ENCODE measurements at places on chromosomes 6 and 20.
A peak's percentile ranks its signal among the peaks of the same experiment; 100 is the strongest.

GRCh38 chr6:131954059-131954774 is 3.0 kb upstream of the CCN2 start:
- peak; percentile 70 for DNase-seq

- peak; percentile 41 for DNase-seq
Measured at GRCh38 chr6:41470029-41470330, 76.2 kb upstream of the FOXP4 start.

DNA sequence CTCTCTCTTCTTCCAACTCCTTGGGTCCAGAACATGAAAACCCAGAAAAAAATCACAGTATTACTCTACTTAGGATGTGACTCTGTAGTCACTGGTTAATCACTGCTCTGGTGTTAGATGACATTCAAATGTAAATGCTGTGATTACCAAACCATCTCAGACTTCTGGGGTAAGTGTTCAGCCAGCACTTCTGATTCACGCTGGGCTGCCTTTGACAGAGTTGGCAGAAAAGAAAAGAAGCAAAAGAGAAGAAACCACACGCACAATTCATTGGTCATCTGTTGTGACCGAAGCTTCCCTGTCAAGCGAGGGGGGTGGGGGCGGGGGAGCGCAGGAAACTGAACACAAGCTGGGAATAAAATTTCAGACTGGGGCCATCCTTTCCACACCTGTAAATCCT is 82.7 kb downstream of the PSMG4 start:
- peak; percentile 83 for DNase-seq

GRCh38 chr6:170062915-170063241 is 228.0 kb downstream of the DLL1 start:
- DNase-seq, result no peak

- DNase-seq, result no peak
Measured at GRCh38 chr20:56437196-56437960, 25.3 kb downstream of the CASS4 start.

DNA sequence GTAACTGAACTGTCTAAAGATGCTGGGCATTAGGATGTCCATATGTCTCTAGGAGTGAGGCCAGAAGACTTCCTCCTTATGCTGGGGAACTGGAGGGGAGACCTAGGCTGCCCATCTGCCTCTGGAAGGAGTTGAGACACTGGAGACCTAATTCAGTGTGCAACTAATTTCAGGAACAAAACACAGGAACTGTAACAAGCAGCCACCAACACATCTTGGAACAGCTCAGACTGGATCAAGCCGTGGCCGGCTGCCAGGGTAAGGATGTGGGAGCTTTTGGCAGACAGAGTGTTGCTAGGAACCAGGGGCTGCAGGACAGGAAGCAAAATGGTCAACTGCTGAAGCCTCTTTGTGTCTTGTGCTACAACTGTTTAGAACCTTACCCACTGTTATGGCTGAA is 16.4 kb upstream of the MAS1 start:
- DNase-seq, result peak; percentile 7

DNA sequence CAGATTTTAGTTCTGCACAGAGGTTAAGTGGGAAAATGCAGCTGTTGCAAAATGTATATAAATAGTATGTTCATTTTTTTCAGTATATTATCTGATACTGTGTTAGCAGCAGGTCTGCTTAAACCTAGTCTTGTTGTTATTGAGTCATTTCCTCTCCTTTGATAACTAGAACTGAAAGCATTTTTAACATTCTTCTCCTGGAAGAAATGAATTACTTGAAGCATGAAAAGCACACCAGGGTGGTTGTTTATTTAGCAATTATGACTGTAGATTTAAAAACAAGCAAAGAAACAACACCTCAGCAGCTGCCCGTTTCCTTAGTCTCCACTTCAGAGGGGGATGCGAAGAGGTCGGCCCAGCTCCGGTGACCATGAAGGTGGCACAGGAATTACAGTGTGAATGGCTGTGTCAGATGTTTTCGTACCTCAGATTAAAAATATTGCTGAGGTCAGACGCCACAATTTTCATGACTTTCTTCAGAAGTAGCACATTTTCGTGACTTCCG is 53.5 kb downstream of the GOPC start:
- peak; percentile 64 for DNase-seq

DNA sequence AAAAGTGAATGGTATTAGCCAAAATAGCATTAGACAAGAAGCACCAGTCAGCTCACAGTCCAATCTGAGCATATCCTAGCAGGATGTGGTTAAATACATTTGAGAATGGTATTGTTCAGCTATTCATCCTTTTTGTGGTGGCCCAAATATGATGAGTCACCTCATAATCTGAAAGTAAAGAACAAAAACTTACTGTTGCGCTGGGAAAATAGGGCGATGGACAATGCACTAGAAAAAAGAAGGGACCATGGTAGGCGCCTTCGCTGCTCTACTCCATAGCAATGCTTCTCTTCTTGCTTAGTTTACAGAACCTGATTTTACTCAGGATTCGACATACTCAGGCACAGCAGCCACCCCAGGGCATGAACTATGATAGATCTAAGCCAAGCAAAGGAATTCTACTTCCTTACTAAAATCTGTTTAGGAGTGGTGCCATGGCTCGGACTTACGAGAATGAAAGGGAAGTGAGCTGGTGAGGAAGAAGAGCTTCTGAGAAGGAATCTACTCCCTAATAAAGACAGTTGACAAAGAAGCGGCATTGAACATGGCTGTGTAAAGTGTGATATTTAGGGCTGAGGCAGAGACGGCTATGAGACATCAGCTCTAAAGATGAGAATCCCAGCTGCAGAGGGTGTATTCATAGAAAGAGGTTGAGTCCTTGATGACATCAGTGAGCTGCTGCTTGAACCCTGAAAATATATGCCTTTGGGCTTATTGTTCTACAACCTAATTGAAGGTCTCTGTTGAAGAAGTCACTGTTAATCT is 16.6 kb upstream of the FBXO9 start:
- peak; percentile 93 for DNase-seq

- DNase-seq, result peak; percentile 65
Measured at GRCh38 chr20:5041433-5041832, 40.1 kb upstream of the SLC23A2 start.

DNA sequence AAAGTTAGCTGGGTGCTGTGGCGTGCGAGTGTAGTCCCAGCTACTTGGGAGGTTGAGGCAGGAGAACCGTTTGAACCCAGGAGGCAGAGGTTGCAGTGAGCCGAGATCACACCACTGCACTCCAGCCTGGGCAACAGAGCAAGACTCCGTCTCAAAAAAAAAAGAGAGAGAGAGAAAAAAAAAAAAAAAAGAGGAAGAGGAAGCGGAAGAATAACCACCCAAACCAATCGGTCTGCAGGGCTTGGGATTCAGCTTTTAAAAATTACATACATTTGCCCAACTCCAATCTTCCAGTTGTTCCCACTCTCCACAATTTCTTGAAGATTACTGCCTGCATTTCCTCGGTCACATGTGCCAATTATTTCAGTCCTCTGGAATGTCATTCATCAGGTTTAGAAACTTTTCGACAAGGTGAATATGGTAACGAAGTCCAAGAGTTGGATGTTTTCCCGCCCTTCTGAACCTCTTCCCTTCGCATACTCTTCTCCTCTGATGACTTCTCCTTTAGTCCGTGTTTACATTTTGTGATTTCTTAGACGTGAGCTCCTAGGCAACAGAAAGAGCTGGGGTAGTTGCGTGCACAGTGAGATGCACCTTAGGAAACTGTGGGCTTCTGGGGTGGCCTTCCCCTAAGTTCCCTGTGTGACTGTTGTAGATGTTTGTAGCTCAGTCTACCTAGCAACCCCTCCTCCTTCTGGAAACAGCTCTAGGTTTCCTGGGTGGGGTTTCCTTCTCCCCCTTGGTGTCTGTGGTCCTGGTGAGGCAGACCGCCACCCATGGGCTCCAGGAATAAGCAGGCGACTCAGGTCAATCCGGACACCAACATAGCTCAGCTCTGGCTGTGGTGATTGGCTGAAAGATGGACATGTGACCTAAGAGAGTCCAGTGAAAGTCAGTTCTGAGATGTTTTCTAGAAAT is 63.0 kb upstream of the NCOA3 start:
- no peak for DNase-seq

DNA sequence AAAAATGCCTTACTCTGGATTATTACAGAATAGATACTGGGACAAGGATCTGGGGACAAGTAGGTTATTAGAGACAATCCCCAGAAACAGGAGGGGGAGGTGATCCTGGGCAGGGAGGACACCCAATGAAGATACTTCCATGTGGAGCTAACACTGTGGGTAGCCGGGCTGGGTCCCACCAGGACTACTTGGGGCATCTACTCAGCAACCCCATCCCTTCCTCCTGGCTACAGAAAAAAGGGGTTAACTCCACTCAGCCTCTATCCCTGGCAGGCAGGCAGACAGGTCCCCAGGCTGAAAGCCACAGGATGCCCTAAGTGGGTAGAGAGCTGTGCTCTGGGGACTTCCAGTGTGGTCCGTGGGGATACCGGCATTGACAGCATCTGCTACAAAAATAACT is 68.0 kb upstream of the NXT1 start:
- DNase-seq, result no peak

DNA sequence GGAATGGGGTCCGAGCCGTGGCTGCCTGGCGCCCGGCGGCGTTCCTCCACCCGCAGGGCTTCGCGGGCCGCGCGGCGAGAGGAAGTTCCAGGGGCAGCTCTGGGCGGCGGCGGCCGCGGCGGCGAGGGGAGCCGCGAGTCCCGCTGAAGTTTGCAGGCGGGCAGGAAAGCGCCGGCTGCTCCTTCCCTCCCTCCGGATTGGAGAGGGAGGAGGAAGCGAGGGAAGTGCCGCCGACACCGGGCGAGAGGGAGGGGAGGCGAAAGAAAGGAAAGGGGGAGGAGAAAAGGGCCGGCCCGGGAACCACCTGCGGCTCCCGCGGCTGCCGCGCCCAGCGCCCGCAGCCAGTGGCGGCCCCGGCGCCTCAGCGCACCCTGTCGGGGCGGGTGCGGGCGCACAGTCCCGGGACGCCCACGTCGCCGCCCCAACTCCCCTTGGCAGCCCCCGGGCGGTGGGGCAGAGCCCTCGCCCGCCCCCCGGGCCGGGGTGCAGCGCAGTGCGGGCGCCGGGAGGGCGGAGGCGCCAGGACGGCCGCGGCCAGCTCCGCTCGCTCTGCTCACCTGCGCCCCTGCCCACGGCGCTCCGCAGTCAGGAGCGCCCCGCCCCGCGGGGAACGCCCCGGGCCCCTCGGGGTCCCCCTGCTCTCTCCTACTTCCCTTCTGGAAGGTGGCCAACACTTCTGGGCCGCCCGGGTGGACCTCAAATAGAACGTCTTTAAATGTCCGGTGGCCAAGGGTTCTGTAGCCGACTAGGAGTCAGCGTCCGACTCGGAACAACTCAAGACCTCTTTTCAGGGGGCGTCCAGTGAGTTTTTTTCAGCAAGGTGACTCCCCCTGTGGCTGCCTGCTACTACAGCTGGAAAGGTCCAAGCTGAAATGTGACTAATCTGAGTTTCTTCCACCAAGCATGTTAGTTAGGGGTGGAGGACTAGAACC is 80.3 kb upstream of the CCDC28A start:
- peak; percentile 68 for DNase-seq

- DNase-seq, result no peak
Measured at GRCh38 chr6:108616973-108617372, 56.3 kb downstream of the FOXO3 start.

DNA sequence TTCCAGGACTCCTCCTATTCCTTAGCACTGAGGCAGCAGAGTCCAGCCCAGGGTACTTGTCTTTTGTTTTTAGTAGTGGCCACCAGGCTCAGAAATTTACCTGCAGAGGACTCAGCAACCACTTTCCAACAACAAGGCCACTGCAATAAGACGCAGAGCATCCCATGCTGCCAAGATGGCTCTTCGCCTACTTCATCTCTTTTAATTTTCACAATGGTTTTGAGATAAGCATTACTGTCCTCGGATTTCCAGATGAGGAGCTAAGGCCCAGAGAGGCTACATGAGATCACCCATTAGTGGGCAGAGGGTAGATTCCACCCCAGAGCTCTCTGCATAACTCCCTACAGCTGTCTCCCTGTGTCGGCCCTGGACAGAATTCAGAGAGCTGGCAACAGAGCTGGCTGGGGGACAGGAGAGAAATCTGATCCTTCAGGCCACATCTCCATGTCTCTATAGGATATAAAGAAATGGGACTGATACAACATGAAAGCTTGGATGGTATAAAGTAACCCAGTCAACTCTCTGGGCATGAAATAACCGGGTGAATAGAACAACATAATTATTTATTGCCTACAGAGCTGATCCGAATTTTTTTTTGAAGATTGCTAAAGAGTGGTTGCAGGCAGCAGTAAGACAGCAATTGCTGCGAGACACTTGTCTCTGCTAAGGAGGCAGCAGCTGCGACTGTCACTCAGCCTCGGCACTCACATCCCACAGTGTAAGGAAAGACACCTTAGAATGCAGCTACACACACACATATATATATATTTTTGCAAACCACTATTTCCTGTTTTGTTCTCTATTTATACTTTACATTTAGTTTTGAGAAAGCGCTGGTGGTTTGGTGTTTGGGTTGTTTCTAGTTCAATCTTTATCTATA is 37.2 kb downstream of the SCML4 start:
- DNase-seq, result no peak

GRCh38 chr6:112800916-112801315 is 453.8 kb downstream of the RFPL4B start:
- DNase-seq, result peak; percentile 42

GRCh38 chr6:4581468-4582385 is 194.5 kb upstream of the CDYL start:
- DNase-seq, result peak; percentile 93

DNA sequence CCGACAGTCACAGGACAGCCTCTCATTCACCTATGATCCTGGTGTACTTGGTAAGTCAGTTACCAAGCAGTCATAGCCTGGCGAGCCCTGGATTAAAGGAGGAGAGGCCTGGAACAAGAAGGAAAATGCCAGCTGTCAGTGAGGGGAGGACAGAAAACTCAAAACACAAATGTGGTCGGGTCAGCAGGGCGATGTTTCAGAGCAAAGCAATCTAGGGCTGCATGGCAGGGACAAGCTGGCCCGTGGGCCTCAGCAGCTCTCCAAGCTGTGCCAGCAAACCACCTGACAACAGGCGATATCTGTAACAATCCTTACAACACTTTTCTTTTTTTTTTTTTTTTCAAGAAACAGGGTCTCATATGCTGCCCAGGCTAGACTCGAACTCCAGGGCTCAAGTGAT is 40.3 kb downstream of the MGME1 start:
- DNase-seq, result no peak

DNA sequence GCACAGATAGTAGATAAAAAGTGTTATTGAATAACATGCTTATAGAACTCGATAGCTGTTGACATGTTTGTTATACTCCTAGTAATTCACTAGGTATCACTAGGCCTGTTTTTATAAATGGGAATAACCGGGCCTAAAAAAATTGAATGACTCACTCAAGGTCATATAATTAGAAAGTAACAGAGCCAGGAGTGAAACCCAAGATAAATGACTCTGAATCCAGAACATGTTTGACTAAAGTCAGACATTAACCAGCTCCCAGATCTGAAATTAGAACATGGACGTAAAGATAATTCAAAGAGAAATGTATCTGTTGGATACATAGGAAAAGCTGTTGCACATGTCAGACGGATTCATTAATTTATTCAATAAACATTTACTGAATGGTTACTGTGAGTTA is 26.9 kb downstream of the RGS17 start:
- no peak for DNase-seq
